ENCODE measurements at places on chromosomes 11 and 22.

GRCh38 chr11:73072935-73073481, 69.1 kb downstream of the FCHSD2 start:
- DNase-seq, result no peak

DNA sequence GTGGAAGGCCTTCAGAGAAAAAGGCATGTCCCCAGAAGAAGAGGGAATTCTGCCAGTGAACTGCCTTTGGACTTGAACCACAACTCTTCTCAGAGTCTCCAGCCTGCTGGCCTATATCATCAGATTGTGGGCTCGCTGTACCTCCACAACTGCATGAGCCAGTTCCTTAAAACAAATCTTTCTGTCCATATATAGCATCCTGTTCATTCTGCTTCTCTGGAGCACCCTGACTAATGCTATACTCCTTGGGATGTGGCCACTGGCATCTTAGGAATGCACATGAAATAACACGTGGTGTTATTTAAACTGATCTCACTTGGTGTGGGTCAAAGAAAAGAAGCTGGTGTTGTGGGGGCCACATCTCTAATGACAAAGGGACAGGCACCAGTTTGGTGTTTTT, 58.3 kb upstream of the VSTM5 start:
- DNase-seq, result no peak

DNA sequence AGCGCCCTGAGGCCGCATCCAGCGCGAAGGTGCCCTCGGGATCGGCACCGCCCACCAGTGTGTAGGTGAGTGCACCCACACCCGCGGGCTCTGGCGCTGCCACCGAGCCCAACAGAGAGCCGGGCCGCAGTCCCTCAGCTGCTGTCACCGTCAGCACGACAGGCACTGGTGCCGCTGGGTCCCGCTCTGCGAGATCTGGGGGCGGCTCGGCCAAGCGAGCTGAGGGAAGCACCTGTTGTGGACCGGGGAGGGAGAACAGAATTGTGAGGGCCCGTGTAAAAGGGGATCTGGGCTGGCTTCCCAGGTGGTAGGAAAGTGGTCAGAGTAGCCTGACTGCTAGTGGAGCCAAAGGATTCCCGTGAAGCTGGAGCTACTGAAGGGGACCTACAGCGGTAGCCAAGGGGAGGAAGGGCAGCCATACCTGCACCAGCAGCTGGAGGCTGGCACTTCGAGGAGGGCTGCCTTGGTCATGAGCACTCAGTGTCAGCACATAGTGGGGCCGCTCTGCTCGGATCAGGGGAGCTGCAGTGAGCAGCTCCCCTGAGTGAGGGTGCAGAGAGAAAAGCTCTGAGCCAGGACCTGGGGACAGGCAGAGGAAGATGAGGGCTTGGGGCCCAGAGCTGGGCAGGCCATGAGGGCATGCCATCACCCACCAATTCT, 11.5 kb upstream of the TPP1 start:
- no peak for DNase-seq

DNA sequence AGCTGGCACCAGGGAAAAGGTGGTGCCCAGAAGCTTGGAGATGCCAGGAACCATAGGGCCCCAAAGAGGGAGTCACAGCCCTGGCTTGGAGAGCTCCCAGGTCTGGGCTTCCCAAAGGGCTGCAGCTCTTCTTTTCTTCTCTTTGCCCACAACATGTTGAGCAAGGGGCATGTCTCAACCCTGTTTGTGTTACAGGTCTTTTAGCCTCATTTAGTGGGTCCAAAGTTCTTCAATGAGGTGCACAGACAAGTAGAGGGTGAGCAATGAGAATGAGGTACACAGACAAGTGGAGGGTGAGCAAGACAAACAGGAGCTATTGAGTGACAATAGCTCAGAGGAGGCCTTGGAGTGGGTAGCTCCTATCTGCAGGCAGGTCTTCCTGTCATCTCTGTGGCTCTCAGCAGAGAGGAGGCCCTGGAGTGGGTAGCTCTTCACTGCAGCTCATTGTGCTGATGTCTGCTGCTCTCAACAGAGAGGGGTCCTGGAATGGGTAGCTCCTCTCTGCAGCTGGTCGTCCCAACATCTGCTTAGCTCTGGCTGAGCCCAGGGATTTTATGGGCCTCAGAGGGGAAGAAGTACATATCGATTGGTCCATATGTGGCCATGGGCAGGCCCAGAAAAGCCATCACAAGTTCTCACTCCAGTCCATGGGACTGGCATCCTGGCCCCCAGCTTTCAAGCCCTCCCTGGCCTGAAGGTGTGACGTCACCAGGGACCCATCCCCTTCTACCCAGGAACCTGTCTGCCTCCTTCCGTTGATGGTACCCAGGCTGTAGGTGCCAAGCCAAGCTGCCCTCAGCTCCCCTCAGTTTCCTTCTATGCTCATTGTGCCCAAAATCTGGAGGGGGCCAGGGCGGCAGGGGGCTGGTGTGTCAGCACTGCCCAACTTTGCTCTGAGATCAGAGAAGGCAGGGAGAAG, 34.9 kb downstream of the WBP2NL start:
- no peak for DNase-seq

DNA sequence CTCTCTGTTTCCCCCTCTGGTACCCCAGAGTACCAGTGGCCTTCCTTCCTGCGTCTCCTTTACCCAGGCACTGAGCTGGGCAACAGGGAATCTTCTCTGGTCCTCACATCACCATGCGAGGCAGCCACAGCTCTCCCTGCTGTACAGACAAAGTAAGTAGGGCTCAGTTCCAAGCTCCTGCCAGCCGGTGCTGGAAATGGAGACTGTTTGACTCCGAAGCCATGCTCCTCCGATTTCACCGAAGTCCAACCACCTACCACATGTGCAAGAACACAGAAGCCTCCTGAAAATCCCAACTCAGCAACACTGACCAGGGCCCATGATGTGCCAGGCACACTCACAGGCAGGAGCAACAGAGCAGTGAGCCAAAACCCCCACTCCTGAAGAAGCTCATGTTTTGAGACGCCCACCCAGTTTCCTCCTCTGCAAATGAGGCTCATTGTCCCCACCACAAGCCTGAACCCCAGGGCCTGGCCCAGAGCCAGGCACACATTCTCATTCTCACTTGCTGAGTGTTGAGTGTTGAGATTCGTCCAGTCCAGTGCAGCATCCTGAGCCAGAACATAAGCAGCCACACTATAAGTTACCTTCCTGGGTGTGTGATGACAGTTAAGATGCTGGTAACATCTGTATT, 156.0 kb downstream of the MPPED1 start:
- DNase-seq, result no peak

DNA sequence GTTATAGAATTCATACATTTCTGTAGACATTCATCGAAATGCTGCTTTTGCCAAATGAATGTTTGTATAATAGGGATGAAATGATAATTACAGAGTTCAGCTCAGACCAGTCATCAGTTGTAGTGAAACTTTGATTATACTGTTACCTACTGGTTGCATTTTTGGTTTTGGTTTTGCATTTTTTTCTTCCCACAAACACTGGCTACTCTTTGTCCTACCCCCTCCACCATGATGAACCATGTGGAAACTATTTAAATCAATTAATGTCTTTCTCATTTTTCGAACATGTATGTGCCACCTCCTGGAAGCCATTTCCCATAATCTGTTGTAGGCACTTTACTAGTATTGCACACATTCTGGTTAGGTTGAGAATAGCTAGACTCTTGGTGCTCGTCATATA, 75.3 kb upstream of the MTNR1B start:
- DNase-seq, result no peak

GRCh38 chr22:25114369-25115362, 85.0 kb upstream of the CRYBB3 start:
- DNase-seq, result no peak
